Fibroblast of skin of back (primary cell): ENCODE measurements at places on chromosomes 4 and X.

GRCh38 chr4:10837151-10837550 is 152.6 kb upstream of the CLNK start:
- DNase-seq: no peak

DNA sequence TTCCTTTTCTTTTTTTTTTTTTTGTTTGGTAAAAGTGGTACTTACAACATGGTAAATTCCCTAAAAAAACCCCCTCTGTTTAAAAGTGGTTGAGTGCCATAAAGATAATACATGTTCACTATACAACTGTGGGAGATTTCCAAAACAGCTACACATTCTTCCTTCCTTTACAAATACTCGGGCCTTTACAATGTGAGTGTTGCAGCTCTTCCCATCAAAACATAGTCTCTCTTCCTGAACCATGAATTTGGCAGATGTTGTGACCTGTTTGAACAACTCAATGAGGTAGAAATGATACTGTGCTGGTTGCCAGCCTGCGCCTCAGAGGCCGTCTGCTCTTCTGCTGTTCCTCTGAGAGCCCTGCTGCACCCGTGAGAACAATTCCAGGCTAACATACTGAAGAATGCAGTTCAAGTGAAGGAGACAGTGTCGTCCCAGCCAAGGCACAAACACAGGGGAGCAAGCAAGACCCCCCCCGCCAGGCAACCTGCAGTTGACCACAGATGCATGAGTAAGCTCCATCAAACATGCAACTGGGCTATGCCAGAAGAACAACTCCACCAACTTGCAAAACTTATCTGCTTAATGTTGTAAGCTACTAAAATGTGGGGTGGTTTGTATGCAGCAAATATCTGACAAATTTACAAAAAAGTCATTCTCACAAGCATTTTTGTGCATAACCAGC is 645.0 kb downstream of the PCDH7 start:
- DNase-seq: peak; percentile 0

GRCh38 chrX:84358271-84358670 is 144.0 kb downstream of the HDX start:
- DNase-seq: no peak

DNA sequence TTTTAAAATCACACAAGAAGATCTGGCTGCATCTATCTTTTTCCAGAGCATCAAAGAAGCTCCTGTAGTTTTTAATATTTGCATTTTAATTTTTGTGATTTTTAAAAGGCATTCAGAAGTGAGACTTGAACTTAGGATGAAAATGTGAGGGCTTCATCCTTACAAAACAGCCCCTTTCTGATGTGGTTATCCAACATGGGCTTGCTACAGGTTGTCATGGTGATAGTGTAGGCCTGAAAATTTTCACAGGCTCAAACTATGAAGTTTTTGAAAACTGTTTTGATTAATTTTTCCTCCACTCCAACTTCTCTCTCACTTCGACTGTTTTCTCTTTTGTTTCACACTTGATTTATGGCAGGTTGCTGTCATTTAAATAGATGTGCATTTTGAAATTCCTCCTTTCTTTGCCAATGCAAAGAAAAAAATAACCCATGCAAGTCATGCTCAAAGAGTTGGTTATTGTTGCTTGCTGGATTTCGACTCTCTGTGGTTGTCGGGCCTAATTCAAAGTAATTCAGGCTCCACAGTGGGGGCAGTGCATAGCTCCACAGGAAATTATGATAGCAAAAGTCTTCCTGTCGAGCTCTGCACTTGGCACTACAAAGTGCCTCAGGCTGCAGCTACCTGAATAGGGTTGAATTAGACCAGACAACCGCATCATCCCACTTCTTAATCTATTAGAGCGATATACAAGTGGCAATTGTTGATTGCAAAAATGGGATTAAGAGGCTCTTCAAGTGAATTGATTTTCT is 201.0 kb upstream of the GPR101 start:
- no peak for DNase-seq

DNA sequence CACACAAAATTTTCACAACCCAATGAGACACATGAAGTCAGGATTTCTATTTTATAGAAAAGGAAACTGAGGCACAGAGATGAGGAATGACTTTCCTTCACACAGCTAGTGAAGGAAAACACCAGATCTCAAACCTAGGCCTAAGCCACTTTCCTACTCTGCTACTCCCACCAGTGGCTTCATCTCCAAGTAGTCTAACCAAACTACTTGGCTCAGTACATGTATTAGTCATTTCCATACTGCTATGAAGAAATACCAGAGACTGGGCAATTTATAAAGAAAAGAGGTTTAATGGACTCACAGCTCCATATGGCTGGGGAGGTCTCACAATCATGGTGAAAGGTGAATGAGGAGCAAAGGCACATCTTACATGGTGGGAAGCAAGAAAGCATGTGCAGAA is 196.6 kb downstream of the EVC2 start:
- DNase-seq: peak; percentile 18
